ENCODE measurements at places on chromosomes 12 and 14.

DNA sequence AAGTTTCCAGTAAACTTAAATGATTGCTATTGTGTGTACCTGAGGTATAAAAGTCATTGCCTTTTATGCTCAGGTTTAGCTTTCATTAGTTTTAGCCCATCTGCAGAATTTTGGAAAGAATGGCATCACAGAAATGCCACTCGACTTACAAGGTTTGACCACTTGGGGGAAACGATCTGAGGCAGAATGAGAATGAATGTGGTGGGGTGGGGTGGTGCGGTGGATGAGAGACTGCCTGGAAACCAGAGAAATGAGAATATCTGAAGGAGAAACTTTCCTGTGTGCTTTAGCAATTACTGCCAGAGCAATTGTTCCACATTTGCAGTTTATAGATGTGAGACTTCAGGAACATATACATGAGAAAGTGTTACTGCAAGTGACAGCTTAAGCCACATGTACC is 225.4 kb upstream of the PDE3A start:
- no peak for DNase-seq

DNA sequence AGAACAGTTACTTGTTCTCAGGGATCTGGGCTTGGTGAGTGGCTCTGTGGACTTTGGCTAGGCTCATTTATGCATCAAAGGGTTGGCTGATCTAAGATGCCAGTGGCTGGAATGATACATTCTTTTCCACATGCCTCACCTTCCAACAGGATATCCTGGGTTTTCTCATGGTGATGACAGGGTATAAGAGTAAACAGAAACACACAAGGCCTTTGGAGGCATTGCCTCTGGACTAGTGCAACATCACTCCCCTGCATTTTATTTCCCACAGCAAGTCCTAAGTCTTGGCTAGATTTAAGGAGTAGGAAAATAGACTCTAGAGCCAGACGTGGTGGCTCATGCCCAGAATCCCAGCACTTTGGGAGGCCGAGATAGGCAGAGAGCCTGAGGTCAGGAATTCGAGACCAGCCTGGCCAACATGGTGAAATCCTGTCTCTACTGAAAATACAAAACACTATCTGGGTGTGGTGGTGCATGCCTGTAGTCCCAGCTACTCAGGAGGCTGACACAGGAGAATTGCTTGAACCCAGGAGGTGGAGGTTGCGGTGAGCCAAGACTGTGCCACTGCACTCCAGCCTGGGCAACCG is 47.9 kb downstream of the RPH3A start:
- no peak for DNase-seq

- no peak for DNase-seq
Measured at GRCh38 chr12:87491089-87491488, 538.1 kb downstream of the C12orf50 start.

DNA sequence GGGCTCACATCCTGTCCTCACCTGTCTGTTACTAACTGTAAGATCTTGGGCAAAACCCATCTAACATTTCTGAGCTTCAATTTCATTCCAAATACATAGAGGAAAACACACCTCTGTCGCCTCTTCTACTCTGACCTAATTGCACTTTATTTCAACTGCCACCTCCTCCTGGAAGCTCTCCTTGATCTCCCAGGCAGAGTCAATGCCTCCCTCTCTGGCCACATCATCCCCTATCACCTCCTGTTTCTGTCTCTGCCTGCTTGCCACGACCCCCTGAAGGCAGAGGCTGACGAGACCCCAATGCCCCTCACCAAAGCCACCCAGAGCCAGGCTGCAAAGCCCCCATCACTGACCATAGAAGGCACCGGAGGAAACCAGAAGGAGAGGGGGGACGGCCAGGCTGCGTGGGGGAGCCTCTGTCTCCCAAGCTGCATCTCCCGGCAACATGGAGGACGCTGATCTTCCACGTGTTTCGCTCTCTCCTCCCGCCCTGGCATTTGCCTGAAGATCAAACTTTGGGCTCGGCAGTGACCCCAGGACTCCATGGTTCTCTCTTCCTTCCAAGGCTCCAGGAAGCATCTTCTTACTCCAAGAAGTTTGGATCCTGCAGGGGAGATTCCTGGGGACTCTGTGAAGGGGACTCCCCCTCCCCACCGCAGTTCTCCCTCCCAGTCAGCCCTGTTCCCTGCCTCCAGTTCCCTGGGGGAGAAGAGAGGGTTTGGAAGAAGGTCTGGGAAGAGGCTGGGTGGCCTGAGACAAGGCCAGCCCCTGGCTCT is 50.1 kb upstream of the BCL11B start:
- DNase-seq = no peak

DNA sequence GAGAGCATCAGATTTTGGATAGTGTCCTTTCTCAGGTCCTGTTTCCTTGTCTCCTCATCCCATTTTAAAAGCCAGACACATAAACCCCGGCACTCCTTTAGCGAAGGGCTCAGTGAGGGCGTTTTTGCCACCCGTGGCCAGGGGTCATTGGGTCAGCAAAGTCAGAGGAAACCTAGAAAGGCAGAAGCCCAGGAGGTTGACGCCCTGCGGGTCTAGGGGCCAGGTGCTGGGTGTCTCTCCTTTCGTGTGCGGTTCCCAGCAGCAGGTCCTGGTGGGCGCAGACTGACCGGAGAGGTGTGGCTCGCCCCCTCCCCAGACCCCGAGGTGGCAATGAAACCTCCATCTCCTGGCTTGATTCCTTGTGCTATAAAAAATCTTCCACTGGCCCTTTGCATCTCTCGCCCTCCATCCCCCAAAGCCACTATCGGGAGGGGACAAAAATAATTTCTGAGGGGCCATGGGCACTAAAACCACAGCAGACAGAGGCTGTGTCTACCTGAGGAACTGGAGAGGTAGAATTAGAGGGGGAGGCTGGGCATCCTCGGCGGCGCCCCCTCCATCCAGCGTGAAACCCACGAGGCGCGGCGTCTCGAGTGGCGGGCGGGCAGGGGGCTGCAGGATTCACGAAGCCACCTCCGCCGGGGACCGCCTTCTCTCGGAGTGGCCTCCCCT is 858 bp upstream of the FRMD6 start:
- no peak for DNase-seq

- no peak for DNase-seq
Measured at GRCh38 chr12:3700861-3701260, 52.0 kb downstream of the CRACR2A start.

DNA sequence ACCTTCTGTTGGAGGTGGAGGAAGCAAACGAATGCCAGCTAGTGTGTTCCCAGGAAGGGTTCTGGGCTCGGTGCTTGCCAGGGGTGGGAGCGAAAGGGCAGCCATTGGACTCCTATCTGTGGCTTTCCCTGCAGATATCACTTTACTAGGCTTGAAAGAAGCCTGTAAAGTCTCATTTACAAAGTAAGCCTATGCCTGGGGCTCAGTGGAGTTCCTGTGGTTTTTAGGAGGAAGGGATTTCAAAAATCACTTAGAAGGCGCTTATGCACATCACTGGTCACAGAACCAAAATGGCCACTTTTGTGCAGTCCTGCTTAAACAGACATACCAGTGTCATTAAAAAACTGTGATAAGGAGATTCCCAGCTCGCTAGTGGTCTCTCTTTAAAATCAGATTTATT is 22.7 kb downstream of the CLMN start:
- no peak for DNase-seq

- no peak for DNase-seq
Measured at GRCh38 chr12:67594888-67595287, 53.7 kb upstream of the DYRK2 start.

GRCh38 chr14:57652769-57653168 is 159.1 kb upstream of the CCDC198 start:
- DNase-seq = no peak

- DNase-seq = no peak
Measured at GRCh38 chr12:55720071-55720564, at the start of gene RDH5. RDH5 (plus strand) TSS chr12:55720393; CDS start chr12:55721185, 792 bp downstream.

DNA sequence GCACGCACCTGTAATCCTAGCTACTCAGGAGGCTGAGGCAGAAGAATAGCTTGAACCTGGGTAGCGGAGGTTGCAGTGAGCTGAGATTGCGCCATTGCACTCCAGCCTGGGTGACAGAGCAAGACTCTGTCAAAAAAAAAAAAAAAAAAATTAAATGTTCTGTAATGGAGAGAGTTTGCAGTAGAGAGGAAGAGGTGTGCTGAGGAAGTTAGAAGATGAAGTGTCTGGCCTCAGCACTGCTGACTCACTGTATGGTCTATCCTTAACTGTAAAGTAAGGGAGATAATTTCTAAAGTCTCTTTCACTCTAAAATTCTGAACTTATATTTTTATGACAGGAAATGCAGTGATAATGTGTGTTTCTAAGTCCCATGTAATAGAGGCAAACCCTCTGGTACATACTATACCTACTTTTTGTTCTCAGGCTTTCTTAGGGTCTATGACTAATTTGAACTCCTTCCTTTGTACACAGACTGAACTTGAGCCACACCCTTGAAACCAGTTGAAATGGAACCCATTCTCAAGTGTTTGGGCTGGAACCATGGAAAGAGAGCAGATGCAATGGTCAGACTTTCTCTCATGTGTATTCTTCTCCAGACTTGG is 278.1 kb upstream of the FAR2 start:
- DNase-seq = no peak

Data from inflammatory macrophage (primary cell).